ENCODE measurements at places on chromosomes 1 and 21.

DNA sequence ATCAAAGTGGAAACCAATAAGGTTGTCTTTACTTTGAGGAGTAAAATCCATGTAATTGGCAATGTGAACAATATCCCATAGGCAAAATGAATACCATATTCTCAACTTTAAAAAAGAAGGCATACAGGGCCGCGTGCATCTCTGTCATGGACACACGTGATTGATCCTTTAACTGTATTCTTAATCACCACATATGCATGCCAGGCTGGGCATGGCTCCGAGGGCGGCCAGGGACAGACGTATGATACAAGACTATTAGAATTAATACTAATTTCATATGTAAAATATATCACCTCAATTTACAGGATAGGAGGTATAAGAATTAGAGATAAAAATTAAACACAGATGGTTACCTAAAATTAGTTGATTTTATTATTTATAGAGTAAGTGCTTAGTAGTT, 11.2 kb downstream of the RGS21 start:
- no peak for DNase-seq

DNA sequence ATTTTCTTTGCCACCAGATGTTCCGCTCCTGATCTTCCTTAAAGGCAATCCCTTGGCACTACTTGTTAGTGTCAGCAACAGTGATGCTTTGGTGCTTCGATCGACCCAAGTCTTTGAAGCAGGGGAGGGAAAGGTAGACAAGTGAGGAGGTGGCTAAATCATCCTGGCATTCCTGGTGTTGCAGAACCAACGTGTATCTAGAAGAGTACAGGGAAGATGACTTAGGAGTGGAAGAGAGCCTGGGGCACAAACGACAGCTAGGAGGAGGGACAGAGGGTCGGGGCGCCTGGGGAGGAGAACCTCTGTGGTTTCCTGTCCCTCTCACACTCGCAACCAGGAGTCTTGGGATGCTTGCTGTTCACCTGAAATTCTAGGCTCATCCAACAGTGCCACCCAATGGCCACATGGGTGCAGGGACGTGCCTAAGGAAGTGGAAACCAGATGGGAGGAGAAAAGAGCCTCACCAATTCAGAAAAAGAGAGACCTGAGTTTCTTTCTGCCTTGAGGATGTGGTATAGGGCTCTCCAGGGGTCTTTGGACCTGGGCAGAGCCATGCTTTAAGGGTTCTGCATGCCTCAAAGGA, 9.5 kb upstream of the KCNA2 start:
- peak; percentile 93 for DNase-seq

DNA sequence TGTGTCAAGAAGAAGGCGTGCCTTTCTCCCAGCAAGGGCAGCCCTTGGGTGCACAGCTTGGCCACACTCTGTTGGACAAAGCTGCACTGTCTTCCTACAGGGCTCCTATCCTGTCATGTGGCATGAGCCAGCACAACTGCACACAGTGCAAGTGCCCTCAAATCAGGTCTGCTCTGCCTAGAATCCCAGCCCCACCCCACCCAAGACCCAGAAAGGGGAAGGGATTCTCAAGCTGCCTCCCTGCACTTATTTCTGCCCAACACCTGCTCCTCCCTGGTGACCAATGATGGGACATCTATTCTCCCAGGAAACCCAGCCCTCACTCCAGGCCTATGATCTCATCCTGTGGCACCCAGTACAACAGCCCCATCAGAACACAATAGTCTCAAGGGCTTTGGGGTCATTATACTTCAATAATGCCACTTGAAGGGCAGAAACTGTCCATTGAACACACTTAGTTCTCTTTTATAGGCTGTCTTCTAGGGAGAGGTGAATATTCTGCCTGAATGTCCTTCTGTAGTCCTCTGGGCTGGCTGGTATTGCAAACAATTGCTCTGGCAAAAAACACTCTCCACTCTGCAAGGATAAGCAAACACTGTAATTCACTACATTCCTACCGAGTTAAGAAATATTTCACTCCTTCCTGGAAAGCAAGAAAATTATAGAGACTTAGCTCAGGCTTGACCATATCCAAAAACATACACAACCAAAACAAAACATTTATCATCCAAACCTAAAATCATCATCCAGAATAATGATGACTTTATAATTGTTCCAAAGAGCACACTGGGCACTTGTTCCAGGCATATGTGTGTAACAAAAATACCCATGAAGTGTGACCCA, 43.1 kb upstream of the IGSF3 start:
- DNase-seq, result peak; percentile 29

GRCh38 chr21:44013380-44014088, 1.4 kb downstream of the TRAPPC10 start:
- DNase-seq, result no peak

DNA sequence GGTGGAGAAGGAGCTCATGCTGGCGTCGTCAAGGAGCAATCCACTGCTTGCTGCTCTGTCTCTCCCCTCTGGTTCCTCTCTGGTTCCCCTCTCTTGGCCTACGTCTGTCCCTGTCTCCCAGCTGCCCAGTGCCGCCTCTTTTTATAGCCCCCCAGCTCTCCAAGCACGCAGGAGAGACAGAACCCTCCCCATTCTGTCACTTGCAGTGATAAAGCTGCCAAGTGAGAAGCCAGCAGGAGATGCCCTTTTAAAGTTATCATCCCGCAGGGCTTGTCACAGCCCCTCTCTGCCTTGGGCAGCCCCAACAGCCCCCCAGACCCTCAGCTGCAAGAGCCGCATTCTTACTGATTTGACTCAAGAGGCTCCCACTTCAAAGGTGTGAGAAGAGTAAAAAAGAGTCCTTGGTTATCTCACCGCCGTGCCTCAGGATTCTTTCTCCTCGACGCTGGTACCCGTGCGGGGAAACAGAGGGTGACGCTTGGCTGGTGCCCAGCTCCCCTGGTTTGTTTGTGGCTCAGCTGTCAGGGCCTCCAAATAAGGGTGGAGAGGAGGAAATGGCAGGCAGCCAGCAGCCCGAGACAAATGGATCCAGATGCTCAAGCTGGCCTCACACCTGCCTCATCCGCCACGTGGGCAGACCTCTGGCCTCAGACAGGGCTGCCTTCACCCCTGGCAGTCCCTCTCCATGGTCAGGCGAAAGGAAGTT, at the start of gene NPPA:
Gene NPPA, minus strand, starts transcription at position 117 of the 706 bp plus-strand sequence. Its CDS starts 99 bp downstream, at position 18.
- no peak for DNase-seq

DNA sequence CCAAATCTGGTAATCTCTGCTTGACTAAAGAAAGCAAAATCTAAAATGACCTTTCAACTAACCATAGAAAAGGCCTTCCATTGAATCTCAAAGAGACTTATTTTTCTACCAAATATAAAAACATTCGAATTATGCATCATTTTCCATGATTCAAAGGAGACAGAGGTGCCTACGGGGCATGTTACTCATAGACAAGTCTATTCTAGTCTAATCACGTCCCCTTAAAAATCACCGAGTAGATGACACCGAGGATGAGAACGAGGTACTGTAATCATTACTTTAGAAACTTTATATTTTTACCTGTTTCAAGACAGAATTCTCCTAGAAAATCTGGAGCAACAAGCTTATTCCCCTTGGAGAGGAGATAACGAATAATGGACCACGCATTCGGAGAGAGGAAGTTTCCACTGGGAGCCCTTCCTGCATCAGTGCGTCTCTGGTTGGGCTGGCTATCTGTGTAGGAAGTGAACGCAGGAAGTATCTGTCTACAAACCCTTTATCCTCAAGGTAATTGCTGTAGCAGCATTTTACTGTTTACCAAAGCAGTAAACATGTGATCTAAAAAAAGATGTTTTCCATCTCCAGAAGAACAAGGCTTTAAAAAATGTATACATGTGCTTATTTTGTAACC, 9.5 kb downstream of the ERG start:
- DNase-seq, result no peak

- no peak for DNase-seq
These were observed 17.5 kb downstream of the TAL1 start for GRCh38 chr1:47214549-47214948.

DNA sequence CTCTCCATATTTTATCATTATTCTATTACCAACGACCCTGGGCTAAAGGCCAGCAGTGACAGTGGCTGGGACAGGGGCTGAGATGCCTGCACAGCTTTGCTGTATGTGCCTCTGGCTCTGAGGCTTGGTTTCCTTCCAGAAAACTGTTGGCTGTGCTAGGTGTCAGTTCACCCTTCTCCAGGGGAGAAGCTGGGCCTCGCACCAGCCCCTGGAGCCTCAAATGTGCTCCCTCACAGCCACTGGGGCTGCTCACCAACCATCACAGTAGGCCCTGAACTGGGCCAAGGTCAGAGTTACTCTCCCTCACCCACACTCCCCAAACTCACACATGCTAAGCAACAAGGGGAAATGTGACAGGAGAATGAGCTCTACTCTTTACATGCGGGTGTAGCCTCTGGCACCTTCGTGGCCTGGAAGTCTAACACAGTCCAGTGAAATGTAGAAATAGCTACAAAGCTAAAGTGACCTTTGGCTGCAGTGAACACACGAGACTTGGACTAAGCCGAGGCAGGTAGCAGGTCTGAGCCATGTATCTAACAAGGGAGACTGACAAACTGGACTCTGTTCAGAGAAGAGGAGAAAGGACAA, 4.7 kb upstream of the CD160 start:
- DNase-seq, result no peak

- DNase-seq, result no peak
These were observed 641.7 kb downstream of the AJAP1 start for GRCh38 chr1:5296095-5296494.

- DNase-seq, result peak; percentile 84
These were observed 787 bp downstream of the JAK1 start for GRCh38 chr1:64965366-64966157.

- no peak for DNase-seq
These were observed 13.6 kb downstream of the DENND1B start for GRCh38 chr1:197761654-197762053.

- DNase-seq, result peak; percentile 61
These were observed 550.2 kb downstream of the USP25 start for GRCh38 chr21:16279731-16280581.

GRCh38 chr1:40820911-40821693, 37.5 kb downstream of the KCNQ4 start:
- no peak for DNase-seq

DNA sequence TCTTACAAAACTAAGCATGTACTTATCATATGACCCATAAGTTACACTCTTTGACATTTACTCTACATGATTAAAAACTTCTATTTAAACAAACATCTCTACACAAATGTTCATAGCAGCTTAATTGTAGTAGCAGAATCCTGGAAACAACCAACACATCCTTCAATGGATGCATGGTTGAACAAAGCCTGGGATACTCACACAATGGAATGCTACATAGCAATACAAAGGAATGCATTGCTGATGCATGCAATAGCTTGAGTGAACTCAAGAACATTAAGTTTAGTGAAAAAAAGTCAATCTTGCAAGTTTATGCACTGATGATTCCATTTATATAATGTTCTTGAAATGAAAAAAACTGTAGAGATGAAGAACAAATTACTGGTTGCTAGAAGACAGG, 686.9 kb downstream of the LRRIQ3 start:
- no peak for DNase-seq

GRCh38 chr1:53967409-53968124, 21.4 kb downstream of the LRRC42 start:
- DNase-seq, result no peak

DNA sequence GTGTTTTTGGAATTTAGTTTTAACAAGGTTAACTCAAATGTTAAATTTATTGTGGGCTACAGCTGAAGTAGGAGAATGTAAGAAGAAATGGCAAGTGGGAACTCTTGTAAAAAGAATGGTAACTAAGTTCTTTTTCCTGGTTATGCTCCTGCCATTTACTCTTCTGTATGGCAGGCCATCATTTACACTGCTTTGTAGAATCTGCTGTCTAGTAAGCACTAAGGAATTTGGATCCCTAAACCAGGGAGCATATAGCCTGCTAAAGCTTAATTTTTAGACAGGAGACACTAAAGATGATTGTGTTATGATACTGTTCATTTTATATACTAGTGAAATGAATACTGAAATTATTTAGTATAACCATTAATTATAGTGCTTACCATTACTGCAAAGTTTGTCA, 85.3 kb downstream of the CAMTA1 start:
- DNase-seq, result no peak

- no peak for DNase-seq
These were observed 794 bp upstream of the TOR3A start for GRCh38 chr1:179080866-179081686.

DNA sequence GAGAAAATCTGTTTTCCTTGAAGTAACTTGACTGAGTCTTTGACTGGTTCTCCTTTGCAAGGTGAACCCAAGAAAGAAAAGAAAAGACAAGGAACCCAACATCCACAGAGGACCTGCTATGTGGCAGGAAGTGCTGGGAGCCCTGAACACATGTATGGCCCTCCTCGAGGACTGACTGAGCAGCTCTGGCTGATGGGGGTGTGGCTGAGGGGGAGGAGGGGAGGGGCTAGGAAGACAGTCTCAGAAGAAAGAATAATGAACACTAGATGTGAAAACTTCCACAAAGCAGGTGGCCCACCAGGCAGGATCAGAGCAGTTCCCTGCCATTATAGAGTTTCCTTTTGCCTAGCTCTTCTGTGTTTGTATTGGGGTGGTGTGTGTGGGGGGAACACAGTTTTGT, 26.1 kb downstream of the NENF start:
- DNase-seq, result no peak

DNA sequence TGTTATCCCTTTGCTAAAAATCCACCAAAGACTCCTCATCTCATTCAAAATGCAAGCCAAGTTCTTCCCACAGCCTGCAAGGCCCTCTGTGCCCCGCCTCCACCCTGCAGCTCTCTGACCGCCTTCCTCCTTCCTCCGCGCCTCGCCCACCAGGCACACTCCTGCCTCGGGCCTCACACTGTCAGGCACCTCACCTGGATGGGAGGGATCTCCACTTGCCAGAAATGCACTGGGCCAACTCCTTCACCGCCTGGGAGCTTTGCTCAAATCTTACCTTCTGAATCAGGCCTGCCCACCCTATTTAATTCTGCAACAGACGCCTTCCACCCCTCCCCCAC, 26.2 kb downstream of the PGBD5 start:
- DNase-seq, result peak; percentile 61

DNA sequence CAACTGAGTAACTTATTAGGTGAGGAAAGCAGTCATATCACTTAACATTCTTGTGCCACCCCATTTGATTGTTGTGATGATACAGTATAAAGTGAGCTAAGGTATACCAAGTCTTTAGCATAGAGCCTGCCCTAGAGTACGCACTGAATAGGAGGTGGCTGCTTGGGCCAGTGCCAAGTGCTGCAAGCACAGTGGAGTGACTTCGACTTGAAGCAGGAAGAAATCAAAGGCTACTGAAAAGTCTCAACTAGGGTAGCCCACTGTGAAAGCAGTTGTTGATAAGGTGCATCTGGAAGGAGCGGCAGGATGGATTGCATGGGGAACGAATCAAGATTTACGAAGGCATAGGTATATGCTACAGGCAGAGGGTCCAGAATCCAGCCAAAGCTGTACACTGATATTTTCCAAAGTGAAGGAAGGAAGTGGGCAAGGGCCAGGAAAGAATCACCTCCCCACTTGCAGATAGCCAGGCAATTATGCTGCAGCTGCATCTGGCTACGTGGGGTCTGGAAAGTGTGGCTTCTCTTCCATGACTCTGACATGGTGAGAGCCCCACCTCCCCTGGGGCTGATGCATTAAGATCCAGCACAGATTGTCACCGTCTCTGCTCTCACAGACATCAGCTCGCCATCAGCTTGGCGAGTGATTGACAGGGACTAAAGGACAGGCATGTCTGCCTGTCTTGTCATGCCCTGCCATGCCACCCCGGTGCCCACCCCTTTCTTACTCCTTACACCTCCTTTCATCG, 287.0 kb upstream of the PLXNA2 start:
- peak; percentile 44 for DNase-seq

- DNase-seq, result peak; percentile 60
These were observed 6.7 kb upstream of the VSIG8 start for GRCh38 chr1:159869173-159869572.
